ENCODE measurements at places on chromosomes 16 and 17.

DNA sequence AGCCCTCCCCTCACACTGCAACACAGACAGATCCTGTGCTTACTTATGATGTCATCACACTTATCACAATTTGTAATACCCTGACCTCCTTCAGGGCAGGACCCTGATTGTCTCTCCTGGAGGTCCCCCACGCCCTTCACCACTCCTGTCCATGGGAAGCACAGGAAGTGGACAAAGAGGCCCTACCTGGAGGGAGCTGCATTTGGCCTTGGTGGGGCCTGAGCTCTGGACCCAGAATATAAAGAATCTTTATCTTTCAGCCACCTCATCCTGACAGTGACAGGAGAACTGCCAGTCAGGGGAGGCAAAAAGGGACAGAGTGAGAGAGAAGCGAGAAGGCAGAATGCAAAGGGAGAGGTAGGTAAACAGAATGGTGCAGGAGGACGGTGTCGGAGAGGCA, 303.4 kb upstream of the N4BP1 start:
- DNase-seq: no peak

DNA sequence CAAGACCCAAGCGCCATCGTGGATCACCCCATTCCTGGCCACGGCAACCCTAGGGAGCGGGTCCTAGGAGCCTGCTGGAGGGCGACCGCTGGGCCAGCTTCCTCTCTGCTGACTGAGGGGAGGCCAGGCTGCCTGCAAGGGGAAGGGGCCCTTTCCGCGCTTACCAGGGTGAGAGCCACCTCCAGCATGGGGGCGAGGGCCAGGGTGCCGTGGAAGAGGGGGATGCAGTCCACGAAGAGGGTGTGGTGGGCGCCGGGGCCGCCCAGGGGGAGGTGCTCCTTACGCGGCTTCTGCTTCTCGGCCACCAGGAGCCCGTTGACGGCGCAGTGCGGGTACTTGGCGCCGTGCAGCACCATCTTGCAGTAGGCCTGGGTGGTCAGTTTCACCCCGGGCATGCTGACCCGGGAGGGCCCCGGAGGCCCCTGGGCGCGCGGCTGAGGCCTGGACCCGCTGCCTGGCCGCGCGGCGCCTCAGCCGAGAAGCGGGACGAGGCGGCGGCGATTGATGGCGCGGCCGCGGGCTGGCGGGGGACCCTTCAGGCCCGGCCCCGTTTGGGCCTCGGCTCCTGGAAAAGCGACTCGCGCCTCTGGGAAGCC, 345 bp downstream of the EMC8 start:
- no peak for DNase-seq

- no peak for DNase-seq
Observed at GRCh38 chr17:73410586-73411312, 98.9 kb upstream of the CDC42EP4 start.

DNA sequence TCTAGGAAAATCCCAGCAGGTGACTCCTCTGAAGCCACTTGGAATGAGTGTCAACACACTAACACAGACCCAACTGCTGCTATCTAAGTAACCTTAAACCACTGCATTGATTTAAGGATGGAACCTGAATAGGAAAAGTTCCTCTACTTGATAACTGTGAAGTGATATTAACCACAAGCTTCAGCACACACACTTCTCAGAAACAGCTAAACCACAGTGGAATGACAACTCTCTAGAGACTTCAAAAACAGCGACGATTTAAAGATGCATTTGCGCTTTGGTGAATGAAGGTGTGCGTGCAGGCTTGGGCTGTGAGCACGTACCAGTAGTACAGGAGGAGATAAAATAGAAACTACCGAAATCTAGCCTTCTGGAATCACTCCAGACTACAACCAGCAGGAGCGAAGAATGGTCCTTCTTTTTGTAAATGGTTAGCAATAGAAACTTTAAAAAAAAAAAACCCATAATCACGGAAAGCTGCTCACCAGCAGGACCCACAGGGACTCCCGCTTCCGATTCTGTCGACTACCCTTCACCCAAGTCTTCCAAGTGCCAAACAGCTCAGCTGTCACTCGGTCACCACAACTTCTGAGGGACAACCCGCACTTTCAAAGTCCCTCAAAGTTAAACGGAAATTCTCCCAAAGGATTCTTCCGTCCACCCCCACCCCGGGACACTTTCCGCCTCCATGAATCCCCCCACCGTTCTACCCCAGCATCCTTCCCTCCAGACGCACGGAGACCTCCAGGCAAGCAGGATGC, 137.7 kb upstream of the CORO6 start:
- DNase-seq: peak; percentile 13

DNA sequence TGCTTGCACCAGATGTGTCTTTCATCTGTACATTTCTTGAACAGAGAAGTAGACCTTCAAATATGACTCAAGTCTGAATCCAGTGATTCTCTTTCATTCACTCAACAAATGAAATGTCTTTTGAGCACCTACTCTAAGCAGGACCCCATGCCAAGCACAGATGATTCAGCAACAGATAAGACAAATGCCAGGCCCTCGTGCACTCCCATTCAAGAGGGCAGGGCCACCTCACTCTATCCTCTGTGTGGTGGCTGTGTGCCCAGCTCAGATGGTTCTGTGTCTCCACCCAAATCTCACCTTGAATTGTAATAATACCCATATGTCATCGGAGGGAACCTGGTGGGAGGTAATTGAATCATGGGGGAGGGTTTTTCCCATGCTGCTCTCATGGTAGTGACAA, 74.1 kb upstream of the NKD1 start:
- no peak for DNase-seq

- DNase-seq: no peak
Observed at GRCh38 chr16:89331371-89332109, 114.0 kb downstream of the ZNF778 start.

- no peak for DNase-seq
Observed at GRCh38 chr16:53775821-53776431, 72.0 kb downstream of the FTO start.

- DNase-seq: no peak
Observed at GRCh38 chr16:57000271-57001025, 11.1 kb downstream of the NLRC5 start.

GRCh38 chr16:72764015-72764654, 283.8 kb downstream of the ZFHX3 start:
- no peak for DNase-seq

DNA sequence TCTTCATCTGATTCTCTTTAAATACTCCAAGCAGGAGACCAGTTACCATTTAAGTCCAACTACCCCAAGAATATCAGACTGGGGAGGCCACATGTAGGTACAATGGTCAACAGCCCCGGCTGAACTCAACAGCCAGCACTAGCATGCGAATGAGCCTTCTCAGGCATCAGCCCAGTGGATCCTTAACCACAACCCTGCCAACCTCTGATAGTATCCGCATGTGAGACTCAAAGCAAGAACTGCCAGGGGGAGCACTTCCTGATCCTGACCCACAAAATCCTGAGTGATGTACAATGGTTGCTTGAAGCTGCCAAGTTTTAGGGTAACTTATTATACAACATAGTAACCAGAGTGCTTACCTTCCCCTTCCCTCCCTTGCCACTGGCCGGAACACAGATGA, 4.0 kb downstream of the PYY start:
- no peak for DNase-seq

GRCh38 chr17:61469474-61469873, 17.3 kb downstream of the TBX4 start:
- peak; percentile 16 for DNase-seq

- DNase-seq: no peak
Observed at GRCh38 chr16:65125322-65125721, 3.5 kb upstream of the CDH11 start.

- peak; percentile 23 for DNase-seq
Observed at GRCh38 chr17:19005789-19006430, 1.3 kb upstream of the FAM83G start.

DNA sequence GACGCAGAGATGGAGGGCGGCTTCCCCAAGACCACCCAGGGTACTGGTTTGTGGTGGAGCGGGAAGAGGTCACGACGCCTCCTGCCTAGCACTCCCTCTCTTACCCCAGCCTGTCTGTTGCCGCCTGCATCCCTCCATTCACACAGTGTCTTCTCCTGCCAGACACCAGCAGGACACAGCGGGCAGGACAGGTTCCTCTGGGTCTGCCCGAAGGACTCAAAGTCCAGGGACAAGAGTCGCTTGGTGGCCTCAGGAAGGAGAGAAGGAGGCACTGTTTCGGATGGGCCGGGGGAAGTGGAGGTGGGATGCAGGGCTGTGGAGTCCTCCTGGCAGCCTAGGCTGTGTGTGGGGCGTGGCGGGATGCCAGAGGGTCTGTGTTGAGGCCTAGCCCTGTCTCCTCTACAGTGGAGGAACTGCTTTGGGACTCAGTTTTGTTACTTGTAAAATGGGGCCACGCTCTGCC, 19.6 kb upstream of the TNS4 start:
- DNase-seq: no peak

GRCh38 chr16:48155926-48156789, at the start of gene ABCC12:
ABCC12 (minus strand) TSS chr16:48155993; CDS start chr16:48146424, 9,569 bp downstream.
- DNase-seq: no peak

DNA sequence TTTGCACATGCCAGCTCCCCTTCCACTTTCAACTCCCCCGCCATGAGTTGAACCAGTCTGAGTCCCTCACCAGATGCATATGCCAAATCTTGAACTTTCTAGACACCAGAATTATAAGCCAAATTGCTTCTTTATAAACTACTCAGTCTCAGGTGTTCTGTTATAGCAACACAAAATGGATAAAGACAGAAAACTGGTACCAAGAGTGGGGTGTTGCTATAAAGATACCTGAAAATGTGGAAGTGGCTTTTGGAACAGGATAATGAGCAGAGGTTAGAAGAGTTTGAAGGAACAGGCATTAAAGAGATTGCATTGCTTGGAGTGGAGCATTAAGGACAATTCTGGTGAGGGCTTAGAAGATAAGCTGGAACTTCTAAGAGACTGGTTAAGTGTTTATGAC, 17.2 kb upstream of the CACNG5 start:
- no peak for DNase-seq

GRCh38 chr16:30662449-30662848, 4.2 kb downstream of the FBRS start:
- no peak for DNase-seq

DNA sequence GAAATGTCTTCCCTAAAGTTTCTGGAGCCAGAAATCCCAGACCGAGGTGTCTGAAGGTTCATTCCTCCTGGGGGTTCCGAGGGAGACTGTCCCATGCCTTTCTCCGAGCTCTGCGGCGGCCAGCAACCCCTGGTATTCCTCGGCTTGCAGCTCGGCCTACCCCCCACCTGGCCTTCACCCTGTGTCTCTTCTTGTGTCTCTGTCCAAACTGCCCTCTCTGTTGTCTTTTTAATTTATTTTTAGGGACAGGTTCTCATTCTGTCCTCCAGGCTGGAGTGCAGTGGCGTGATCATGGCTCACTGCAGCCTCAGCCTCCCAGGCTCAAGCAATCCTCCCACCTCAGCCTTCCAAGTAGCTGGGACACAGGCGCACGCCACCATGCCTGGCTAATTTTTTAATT, 211.7 kb downstream of the SEC14L1 start:
- no peak for DNase-seq

DNA sequence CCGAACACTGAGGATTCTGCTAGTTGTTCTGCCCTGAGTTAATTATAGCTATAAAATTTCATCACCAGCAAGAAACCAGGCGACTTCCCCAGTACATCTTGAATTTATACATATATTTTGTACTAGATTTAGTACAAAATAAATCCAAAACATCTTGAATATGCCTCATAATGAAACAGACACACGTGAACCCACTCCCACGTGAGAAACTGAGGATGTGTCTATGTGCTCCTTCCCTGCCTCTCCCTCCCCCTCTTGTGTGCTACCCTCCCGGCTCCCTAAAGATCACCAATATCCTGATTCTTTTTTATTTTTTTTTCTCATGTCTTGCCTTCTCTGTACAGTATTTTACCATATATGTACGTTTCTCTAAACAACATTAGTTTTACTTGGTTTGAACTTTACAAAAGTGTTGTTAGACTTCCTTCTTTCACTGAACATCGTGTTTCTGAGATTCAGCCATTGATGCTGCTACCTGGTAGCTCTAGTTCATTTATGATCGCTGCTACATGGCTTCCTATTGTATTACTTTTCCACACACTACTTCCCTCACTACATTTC, 1.1 kb upstream of the LCMT1 start:
- no peak for DNase-seq

DNA sequence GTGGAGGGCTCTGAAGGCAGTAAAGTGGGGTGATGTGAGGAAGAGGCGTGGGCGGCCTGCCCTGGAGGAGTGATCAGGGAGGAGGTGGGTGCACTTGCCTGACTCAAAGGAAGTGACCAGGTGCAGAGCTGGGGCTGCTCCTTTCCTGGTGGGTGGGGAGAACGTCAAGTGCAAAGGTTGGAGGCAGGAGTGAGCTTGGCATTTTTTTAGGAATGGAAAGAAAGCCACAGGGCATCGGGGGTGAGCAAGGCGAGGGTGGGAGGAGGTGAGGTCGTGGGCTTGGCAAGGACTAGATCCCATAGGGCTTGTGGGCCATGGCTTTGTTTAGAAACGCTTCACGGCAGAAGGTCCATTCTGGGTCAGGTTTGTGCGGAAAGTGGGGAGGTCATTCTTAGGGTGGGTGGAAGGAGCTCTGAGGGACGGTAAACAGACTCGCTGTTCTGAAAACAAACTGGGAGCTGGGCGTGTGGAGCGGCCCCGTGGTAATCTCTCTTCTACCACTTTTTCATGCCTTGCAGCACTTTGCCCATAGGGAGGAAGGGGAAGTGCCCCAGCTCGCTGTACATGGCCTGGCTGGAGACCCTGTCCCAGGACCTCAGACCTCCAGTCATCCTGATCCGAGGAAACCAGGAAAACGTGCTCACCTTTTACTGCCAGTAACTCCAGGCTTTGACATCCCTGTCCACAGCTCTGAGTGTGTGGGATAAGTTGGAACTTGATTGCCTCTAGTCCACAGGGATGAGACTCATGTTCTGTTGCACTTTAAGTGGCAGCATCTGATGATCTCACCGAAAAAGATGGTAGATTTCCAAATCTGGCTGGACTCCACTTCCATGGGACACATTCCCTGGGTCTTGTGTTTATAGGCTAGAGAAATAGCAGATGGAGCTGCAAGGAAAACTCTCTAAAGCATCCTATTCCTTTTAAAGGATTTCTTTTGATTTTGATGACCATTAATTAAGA, 18.9 kb upstream of the HERPUD1 start:
- no peak for DNase-seq

- DNase-seq: peak; percentile 68
Observed at GRCh38 chr17:7883781-7884386, 4.7 kb upstream of the CHD3 start.

DNA sequence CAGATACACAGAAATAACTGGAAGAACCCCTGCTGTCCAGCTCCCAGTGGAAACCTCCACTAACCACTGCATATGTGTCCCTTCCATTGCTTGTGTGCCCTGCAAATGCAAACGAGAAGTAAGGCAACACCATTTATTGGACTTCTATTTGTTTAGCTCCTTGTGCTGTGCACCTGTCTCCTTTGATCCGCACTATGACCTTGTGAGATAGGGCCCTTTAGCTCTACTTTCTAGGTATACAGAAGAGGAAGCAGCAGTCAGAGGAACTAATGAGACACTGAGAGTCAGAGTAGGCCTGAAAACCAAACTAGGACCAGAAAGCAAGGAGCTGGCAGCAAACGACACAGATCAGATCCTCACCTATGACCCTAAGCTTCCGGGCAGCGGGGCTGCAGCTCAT, 22.4 kb downstream of the SOX9 start:
- no peak for DNase-seq

All from left lung (tissue), 14 donors.